ENCODE measurements at places on chromosomes 2 and 18.

GRCh38 chr2:159046966-159047365 is 78.5 kb downstream of the TANC1 start:
- DNase-seq: no peak

- DNase-seq: no peak
Observed at GRCh38 chr2:178084273-178084672, 11.7 kb upstream of the PDE11A start.

GRCh38 chr18:59640721-59641120 is 56.5 kb downstream of the CCBE1 start:
- no peak for DNase-seq

GRCh38 chr2:97759727-97760407 is 46.5 kb downstream of the ZAP70 start:
- no peak for DNase-seq

Measured in NCI-H1930 (cell line).